CD4-positive, alpha-beta memory T cell (primary cell): ENCODE measurements at places on chromosomes 16 and 17. TPM values are rescaled to one million over a fixed set of nuclear protein-coding genes. Genes with fewer than 3 reads are reported as not detected.

DNA sequence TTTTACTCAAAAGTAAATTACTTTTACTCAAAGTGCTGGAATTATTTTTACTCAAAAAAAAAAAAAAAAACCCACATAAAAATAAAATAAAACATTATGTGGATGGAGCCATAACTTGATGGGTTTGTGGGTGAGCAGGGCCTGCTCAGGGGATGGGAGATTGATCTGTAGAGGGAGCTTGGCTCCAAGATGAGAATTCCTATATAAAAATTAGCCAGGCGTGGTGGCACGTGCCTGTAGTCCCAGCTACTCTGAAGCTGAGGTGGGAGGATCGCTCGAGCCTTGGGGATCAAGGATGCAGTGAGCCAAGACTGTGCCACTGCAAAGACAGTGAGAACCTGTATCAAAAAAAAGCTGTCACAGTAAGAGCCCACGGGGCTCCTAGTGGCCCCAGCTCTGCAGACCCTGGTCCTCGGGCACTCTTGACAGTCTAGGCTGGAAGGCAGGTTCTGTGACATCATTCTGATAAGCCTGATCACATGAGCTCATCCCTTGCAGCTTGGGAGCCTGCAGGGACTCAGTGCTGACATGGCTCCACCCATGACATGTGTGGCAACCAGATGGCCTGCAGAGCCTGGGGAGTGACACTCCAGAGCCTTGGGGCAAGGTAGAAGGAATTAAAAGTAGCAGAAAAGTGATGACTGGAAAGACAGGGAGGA is 42.5 kb downstream of the ST3GAL2 start:
- no peaks in the 10 kb centered on the region for H3K4me1 ChIP-seq
- H3K4me3 ChIP-seq: no peak overlapping the region
- no peak for DNase-seq
- H3K27me3 ChIP-seq: no peaks in the 10 kb centered on the region
- peaks cover 25% of the 10 kb centered on the region for H3K36me3 ChIP-seq
- H3K27ac ChIP-seq: no peak overlapping the region

GRCh38 chr17:4074831-4075495 is 67.9 kb downstream of the ZZEF1 start:
- H3K4me1 ChIP-seq: no peaks in the 10 kb centered on the region
- peaks cover 81% of the 10 kb centered on the region for H3K36me3 ChIP-seq
- DNase-seq: peak; percentile 48
- H3K4me3 ChIP-seq: no peak overlapping the region
- no peak overlapping the region for H3K27ac ChIP-seq
- H3K27me3 ChIP-seq: no peaks in the 10 kb centered on the region

DNA sequence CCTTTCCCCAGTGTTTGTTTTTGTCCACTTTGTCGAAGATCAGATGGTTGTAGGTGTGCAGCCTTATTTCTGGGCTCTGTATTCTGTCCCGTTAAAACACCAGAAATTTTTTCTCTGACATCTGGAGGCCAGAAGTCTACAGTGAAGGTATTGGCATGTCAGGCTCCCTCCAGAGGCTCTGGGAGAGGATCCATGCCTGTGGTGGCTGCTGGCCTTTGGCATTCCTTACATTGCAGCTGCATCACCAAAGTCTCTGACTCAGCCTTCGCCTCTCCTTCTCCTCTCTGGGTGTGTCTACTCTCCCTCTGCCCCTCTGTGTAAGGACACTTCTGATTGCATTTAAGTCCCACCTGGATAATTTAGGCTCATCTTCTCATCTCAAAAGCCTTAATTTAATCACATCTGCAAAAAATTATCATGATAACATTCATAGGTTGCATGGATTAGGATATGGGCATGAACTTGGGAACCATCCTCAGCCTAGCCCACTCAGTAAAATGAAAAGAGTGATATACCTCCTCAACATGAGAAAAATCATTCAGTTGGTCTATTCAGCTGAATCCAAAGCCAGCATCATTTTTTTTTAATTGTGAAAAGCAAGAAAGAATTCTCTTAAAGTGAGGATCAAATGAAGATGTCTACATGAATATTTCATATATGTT is 78.0 kb downstream of the MAP2K6 start:
- H3K27ac ChIP-seq: no peak overlapping the region
- DNase-seq: no peak
- no peak overlapping the region for H3K4me3 ChIP-seq
- H3K4me1 ChIP-seq: no peaks in the 10 kb centered on the region

DNA sequence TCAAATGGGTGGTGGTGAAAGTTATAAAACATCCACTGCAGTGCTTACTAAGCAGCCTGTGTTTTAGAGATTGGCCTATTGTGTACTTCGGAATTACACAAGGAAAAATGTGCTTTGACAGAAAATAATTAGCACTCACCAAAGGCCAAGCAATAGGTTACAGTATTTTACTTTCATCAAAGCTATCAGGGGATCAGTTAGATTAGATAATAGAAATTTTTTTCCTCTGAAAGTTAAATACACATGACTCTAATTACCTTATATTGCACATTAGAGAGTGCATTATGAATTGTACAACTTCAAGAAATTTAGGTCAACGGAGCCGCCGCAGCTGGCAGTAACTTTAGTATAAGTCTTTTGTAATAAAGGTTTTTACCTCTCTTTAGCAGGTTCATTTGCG is 232.6 kb downstream of the FTO start:
- no peaks in the 10 kb centered on the region for H3K4me1 ChIP-seq
- DNase-seq: no peak
- no peaks in the 10 kb centered on the region for H3K36me3 ChIP-seq
- no peak overlapping the region for H3K27ac ChIP-seq
- no peaks in the 10 kb centered on the region for H3K27me3 ChIP-seq

DNA sequence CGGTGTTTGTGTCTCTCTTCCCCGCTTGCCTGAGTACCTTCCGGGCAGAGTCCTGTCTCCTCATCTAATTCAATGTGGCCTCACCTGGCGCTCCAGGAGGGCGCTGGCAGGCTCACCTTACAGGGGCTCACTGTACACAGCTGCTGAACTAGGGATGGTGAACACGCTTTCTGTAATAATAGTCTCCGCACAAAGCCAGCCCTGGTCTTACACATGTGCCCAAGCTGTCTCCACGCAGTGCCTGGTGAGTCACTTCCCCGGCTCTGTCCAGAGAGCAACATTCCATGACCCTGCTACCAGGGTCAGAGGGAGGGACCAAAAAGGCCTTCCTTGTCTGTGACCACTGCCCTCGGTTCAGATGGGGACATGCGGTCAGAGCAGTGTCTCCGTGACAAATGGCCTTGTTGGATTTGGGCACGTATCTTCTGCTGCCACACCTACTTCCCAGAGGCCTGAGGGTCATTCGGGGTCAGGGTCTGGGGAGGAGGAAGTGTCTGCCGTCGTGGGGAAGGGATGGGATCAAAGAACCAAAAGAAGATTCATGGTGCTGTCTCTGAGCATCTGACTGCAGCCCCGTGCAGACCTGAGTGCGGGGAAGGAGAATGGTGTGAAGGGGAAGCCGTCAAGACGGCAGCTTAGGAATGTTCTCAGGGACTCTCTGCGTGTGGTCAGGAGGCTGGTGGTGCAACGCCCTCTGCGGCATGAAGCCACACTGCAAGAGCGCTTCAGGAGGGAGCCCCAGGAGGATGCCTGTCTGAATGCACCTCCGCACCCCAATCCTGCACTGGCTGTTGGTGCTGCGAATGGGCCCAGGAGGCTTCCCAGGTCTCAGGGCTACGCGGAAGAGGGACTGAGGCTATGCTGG is 68.8 kb downstream of the IL21R start:
- H3K27me3 ChIP-seq: no peaks in the 10 kb centered on the region
- H3K36me3 ChIP-seq: peaks cover 52% of the 10 kb centered on the region
- no peak for DNase-seq
- H3K4me3 ChIP-seq: no peak overlapping the region
- H3K4me1 ChIP-seq: no peaks in the 10 kb centered on the region

GRCh38 chr16:20353379-20353778 is 864 bp upstream of the UMOD start:
- no peak for DNase-seq
- no peak overlapping the region for H3K4me3 ChIP-seq
- no peak overlapping the region for H3K27ac ChIP-seq
- no peaks in the 10 kb centered on the region for H3K36me3 ChIP-seq

GRCh38 chr16:23124315-23124714 is 24.9 kb downstream of the USP31 start:
- no peak overlapping the region for H3K27ac ChIP-seq
- no peaks in the 10 kb centered on the region for H3K4me1 ChIP-seq
- no peak overlapping the region for H3K4me3 ChIP-seq
- no peaks in the 10 kb centered on the region for H3K36me3 ChIP-seq
- no peaks in the 10 kb centered on the region for H3K27me3 ChIP-seq

DNA sequence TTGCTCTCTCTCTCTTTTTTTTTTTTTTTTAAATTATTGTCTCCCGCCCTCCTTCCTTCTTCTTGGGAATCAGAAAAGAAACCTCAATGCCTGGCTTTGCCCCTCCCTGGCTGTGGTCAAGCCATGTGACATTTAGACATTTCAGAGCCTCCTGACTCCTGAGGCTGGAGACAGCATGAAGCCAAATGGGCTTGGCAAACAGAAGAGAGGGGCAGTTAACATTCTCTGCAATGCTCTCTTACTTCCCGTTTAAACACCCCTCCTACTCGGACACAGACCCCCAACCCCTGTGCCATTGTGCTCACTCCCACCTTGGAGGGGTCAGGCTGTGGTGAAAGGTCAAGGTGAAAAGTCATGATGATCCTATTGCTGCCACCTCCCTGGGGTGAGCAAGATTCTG is 14.7 kb upstream of the MEOX1 start:
- no peaks in the 10 kb centered on the region for H3K36me3 ChIP-seq
- no peak overlapping the region for H3K4me3 ChIP-seq
- peaks cover 8% of the 10 kb centered on the region for H3K4me1 ChIP-seq
- no peak for DNase-seq

DNA sequence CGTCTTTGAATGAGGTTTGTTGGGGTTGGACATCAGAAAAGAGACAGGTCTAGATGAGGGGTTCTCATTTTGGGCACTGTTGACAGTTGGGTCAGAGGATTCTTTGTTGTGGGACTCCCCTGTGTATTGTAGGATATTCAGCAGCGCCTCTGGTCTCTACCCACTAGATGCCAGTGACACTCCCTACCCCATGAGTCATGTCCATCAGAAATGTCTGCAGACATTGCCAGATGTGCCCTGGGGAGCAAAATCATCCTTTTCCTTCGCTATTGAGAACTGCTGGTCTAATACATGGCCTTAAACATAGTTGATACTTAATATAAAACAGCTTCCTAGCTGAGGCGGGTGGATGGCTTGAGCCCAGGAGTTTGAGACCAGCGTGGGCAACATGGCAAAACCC is 3.1 kb downstream of the ABAT start:
- H3K27me3 ChIP-seq: no peaks in the 10 kb centered on the region
- H3K27ac ChIP-seq: no peak overlapping the region
- H3K4me1 ChIP-seq: peaks cover 17% of the 10 kb centered on the region
- H3K4me3 ChIP-seq: no peak overlapping the region

DNA sequence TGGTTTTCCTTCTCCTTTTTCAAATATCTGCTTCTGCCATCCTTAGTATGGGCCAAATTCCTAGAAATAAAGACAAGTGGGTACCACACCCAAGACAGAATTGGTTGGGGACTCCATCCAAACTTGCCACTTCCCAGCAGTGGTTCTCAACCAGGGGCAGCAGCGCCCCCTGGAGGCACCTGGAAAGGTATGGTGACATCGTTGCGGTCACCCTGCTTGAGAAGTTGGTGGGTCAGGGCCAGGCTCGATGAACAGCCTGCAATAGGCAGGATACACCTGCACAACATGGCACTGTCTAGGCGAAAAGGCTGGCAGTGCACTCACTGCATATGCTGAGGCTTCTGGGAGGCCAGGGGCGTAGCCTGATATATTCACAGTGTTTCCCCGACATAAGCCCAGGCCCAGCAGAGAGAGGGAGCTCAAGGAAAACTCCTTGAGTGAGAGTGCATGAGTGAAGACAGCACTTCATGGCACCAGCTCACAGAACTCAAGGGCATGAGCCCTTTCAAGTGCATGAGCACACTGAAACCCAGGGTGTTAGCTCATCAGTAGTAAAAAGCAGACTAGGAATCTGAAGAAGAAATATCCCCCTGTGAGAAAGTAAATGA is 57.7 kb downstream of the CMC2 start:
- H3K4me1 ChIP-seq: no peaks in the 10 kb centered on the region
- H3K27ac ChIP-seq: no peak overlapping the region
- no peaks in the 10 kb centered on the region for H3K36me3 ChIP-seq
- H3K4me3 ChIP-seq: no peak overlapping the region
- no peak for DNase-seq

DNA sequence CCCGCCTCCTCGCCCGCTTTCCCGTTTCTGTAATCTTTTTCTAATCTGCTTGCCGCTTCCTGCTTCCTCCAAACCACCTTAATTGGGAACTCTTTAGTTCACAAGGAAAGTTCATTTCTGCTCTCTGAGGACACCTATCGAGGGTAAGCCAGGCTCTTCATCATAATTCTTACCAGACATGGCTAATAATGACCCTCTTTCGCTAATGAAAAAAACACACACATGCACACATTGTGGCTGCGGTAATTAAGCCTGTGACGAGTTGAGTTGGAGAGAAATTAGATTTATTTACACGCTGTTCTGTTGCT is 100.6 kb downstream of the ZNF423 start:
- H3K4me3 ChIP-seq: no peak overlapping the region
- no peak for DNase-seq
- H3K27me3 ChIP-seq: no peaks in the 10 kb centered on the region
- no peaks in the 10 kb centered on the region for H3K36me3 ChIP-seq
- H3K4me1 ChIP-seq: no peaks in the 10 kb centered on the region

DNA sequence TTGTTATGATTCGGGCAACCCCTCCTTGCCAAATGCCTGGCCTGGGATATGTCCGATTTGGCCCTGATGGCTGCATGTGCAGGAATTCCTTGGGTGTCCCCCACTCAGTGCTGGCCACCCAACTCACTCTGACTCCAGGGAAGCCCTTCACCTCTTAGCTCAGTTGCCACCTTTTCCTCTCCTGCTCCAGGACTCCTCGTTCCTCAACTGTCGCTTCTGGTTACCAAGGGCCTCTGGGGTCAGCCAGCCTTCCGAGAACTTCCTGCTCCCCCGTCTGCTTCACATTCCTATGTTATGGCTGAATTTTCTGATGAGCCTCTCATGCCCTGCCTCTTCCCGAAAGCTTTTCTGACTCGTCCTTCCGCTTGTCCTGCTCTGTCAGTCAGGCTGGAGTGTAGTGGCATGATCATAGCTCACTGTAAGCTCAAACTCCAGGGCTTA is 63.5 kb downstream of the SPACA3 start:
- H3K27ac ChIP-seq: no peak overlapping the region
- no peaks in the 10 kb centered on the region for H3K4me1 ChIP-seq
- H3K27me3 ChIP-seq: no peaks in the 10 kb centered on the region
- H3K36me3 ChIP-seq: no peaks in the 10 kb centered on the region
- no peak for DNase-seq
- H3K4me3 ChIP-seq: no peak overlapping the region

GRCh38 chr16:20520103-20520502 is 56.1 kb downstream of the ACSM2B start:
- H3K27ac ChIP-seq: no peak overlapping the region
- no peak for DNase-seq
- no peaks in the 10 kb centered on the region for H3K27me3 ChIP-seq
- H3K4me1 ChIP-seq: no peaks in the 10 kb centered on the region

SLC52A1 gene
- 0.58 TPM for total RNA-seq

SLC12A3 gene
- not detected for total RNA-seq

SLC6A4 gene
- total RNA-seq: not detected

TEX19 gene
- total RNA-seq: not detected

CFAP97D1 gene
- total RNA-seq: not detected
